Brain pericyte (primary cell): ENCODE measurements at places on chromosomes 12 and 14.

- DNase-seq: no peak
Observed at GRCh38 chr14:104930526-104931303, 6.0 kb downstream of the PLD4 start.

DNA sequence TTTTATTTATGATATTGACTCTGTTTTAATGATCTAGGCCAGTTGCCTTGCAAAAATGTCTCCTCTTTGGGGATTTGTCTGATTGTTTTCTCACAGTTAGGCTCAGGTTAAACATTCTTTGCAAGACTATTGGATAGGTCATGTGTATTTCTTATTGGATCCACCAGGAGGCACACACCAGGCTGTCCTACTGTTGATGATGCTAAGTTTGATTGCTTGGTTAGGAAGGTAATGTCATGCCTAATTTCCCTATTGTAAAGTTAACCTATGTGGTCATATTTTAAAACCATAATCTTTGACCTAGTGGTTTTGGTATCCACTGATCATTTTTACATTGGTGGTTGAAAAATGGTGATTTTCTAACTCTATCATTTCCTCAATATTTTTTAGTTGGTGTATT is 137.1 kb downstream of the BRMS1L start:
- DNase-seq: no peak

DNA sequence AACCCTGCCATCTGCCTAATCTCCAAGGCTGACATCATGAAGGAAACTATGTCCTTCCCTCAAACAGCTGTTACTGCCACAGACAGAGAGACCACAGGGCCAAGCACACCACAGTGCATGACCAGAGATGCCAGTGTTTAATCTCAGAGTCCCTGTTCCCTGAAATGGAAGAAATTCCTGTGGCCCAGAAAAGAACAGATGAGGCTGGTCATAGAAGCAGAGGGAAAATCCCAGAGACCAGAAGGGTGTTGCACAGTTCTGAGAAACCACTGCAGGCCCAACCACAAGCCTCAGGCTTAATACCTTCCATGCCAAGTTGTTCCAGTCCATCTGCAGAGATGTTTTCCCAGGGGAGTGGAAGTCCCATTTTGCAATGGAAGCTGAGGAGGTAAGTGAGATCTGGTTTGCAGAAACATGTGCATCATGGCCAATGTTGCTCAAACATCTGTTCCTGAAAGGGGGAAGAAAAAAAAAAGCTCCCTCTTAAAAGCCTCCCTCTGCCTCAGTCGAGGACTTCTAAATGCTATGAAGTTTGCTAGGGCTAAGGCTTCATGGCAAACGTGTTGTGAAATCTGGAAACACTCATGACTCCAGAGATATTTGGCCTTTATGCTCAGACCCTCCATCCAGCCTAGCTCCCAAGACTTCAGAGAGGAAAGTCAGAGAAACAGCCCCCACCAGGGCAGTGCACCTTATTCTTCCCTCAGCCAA is 98.6 kb downstream of the SCARB1 start:
- no peak for DNase-seq

DNA sequence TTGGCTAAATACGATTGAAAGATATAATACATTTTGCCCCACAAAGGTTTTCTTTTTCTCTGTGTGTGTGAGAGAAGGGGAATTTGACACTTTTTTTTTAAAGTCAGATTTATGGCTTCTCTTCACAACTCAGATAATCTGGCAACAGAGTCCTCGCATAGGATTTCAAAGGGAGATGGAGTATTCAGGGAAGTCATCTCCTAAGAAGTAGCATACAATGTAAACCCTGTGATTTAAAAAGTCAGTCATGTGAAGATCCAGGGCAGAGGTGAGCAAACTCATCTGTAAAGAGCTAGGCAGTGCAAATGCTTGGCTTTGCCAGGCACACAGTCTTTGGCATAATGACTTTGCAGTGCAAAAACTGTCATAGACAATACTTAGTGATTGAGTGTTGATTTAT is 1526.3 kb downstream of the AACS start:
- no peak for DNase-seq
